Hindlimb muscle (tissue), 1 donor: ENCODE measurements at places on chromosomes 16 and 17. TPM values are rescaled to one million over a fixed set of nuclear protein-coding genes. Genes with fewer than 3 reads are reported as not detected.
A peak's percentile ranks its signal among the peaks of the same experiment; 100 is the strongest.

TBC1D3K gene
- polyA plus RNA-seq, result not detected

ABCC6 gene
- polyA plus RNA-seq, result 2.1 TPM

GJC1 gene
- 24.6 TPM for polyA plus RNA-seq

CHRNE gene
- 3.3 TPM for polyA plus RNA-seq

MKS1 gene
- 17.0 TPM for polyA plus RNA-seq

SEC14L5 gene
- polyA plus RNA-seq, result 0.46 TPM

DNA sequence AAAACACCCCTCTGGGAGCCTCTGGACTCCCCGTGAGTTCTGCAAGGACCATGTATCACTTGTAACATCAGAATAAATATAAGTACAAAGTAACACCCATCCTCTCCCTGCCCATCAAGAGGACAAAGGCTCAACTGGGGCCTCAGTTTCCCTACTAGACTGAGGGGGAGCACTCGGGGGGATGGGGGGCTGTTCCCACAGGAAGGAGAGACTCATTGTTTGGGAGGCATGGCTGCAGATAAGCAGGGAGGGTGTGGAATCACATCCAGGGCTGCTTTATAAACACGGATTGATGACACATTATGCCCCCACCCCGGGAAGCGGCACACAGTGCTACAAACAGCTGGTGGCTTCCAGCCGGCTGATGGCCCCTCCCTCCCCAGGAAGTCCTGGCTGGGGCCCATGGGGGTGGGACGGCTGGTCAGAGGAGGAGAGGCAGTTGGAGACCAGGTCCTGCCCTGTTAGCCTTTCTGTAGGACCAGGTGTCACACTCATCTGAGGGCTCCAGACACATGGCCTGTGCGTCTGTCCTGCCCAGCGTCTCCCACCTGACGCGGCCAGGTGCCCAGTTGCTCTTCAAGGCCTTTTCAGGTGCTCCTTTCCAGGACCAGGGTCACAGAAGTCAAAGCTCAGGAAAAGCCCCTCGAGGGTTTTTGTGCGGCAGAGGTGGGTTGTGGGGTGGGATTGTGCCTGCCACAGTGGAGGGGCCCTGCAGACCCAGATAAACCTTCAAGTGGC is 1.3 kb upstream of the MPG start:
- DNase-seq, result peak; percentile 83

DNA sequence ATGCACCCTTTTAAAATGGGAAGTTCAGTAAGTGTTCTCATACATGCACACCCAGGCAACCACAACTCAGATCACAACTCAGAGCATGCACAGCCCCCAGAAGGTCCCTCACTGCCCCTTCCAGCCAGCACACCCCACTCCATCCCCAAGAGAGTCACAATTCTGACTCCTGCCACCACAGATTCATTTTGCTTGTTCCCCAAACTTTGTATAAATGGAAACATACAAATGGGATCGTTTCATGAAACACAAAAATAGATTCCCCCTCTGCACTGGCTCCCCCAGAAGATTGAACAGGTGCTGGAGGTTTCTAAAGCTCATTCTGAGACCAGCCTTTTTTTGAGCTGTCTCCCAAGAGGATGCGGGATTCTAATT is 3.3 kb upstream of the TNFRSF13B start:
- DNase-seq, result no peak

DNA sequence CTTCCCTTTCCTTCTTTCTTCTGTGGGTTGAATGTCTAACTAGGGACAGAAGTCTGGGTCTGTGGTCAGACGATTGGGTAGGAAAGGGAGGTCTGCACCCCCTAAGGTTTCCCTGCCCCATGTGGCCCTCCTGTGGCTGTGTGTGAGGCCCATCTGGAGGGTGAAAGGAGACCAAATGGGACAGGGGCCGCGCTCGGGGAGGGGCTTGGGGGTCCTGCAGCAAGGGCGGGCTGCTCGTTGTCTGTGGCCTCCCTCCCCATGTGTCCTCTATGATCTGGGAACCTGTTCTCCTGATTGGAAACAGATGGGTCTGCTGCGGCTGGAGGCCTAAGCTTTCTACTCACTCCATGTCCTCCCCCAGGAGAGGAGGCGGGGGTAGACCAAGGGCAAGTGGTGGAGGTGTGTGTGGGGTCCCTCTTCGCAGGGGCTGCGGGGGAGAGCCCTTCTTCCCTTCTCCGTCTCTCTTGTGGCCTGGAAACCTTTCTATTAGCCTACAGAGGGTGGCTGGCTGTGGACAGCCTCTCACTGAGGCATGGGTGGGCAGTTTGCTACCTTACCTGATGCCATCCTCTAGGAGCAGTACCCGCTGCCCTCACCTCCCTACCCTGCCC is 18.6 kb downstream of the IGFBP4 start:
- DNase-seq, result no peak

- no peak for DNase-seq
Observed at GRCh38 chr17:56697190-56697589, 103.7 kb downstream of the NOG start.
